ENCODE measurements at places on chromosomes 2 and 18.

DNA sequence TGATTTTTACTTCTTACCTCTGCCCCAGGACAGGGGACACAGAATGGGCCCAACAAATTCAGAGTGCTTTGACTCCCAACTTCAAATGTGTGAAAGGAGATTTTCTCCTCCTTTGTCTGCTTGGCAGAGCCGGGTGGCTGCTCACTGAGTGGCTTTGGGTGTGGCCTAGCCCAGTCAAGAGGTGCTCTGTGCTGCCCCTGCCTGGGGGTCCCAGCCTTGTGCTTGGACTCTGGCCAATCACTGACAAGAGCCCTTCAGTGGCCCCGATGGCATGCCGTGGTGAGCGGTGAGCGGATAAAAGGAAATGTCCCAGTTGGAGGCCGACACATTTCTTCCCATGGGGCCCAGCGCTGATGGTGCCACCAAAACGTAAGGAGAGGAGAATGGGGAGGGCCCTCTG is 259.2 kb downstream of the CELF4 start:
- no peak for DNase-seq

GRCh38 chr2:187429989-187430388 is 18.1 kb downstream of the CALCRL start:
- no peak for DNase-seq

GRCh38 chr2:228509021-228509420 is 327.5 kb upstream of the SPHKAP start:
- no peak for DNase-seq

- no peak for DNase-seq
Measured at GRCh38 chr2:74764429-74765272, 69.3 kb upstream of the HK2 start.

- DNase-seq, result no peak
Measured at GRCh38 chr2:85243101-85244072, 84.4 kb downstream of the TGOLN2 start.

Data from T follicular helper cell (primary cell).